Stimulated activated CD8-positive, alpha-beta memory T cell treated with anti-CD3 and anti-CD28 coated beads, Interleukin-2, amount 100 ng/mL, for 1 hour (primary cell): ENCODE measurements at places on chromosomes 5 and 9.

- no peak for DNase-seq
These were observed 5.4 kb upstream of the ANXA1 start for GRCh38 chr9:73146111-73146815.

- no peak for DNase-seq
These were observed 15.0 kb downstream of the CARD19 start for GRCh38 chr9:93111001-93111370.

DNA sequence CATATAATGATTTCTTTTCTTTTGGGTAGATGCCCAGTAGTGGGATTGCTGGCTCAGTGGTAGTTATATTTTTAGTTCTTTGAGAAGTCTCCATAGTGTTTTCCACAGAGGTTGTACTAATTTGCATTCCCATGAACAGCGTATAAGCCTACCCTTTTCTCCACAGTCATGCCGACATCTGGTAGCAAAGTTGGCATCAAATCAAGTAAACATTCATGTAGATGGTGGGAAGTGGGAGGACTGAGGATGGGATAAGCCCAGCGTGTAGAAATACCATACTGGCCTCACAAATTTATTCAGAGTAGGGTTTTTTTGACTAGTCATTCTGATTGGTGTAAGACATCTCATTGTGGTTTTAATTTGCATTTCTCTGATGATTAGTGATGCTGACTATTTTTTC is 115.4 kb downstream of the EGFLAM start:
- no peak for DNase-seq

- no peak for DNase-seq
These were observed 9.5 kb upstream of the P4HA2 start for GRCh38 chr5:132237141-132237540.

DNA sequence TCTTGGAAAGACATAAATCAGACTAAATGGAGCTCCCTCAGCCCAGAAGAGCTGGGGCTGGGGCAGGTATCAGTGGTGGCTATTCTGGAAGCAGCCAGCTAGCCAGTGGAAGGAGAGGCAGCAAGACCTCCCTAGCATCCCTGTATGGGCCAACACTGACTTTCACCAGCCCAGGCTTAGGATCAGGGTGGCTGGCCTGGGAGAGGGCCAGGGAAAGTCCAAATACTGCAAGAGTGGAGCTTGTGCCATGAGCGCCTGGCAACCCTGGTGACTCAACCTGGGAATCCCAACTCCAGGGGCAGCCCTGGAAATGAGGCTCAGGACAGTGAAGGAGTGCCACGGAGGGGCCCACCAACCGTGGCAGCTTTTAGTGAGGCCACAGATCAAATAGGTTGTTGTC is 7.6 kb upstream of the IRF1 start:
- DNase-seq: no peak

- no peak for DNase-seq
These were observed 3.7 kb upstream of the SSBP2 start for GRCh38 chr5:81754621-81755020.

DNA sequence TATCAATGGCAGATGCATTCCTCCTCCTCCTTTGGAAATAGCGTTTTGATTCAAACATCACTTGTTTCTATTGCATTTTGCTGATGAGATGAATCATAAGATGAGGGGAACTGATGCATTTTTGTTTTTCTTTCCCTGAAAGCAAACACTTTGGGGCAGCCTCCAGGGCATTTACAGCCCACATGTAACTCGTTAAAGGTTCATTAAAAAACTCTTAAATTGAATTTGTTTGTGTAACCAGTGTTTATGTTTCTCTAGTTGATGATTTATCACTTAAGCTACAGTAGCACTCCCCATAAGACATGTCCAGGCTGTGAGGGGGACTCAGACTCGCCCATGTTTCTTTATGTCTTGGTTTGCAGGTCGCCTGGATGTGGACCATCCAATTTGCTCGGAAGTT is 246.1 kb upstream of the ANKH start:
- DNase-seq: no peak

- no peak for DNase-seq
These were observed at the start of the genes BHMT2 and DMGDH for GRCh38 chr5:79069488-79070349. TSS of gene BHMT2 (plus strand) at chr5:79069767. CDS start at chr5:79069783, 16 bp downstream. TSS of gene DMGDH (minus strand) at chr5:79069674. CDS start at chr5:79069620, 54 bp downstream.

DNA sequence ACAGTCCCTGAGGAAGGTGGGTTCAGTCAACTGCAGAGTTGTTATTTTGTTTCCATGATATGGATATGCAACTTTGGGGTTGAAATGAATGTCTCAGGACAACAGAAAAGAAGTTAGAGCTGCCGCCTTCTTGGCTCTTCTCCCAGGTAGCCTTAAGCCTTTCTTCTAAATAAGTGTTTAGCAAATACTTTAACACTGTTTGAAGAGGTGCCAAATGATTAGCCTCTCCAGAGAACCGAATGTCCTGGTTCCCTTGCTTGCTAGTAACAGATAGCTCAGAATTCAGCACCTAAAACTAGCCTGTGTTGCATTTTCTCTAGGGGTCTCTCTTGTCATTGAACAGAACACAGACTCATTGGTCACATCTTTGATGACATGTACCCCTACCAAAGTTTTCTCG is 127.7 kb upstream of the PIK3R1 start:
- no peak for DNase-seq

GRCh38 chr5:31410089-31410488 is 121.8 kb downstream of the DROSHA start:
- no peak for DNase-seq

- DNase-seq: no peak
These were observed 23.6 kb upstream of the CEMIP2 start for GRCh38 chr9:71791875-71792274.

DNA sequence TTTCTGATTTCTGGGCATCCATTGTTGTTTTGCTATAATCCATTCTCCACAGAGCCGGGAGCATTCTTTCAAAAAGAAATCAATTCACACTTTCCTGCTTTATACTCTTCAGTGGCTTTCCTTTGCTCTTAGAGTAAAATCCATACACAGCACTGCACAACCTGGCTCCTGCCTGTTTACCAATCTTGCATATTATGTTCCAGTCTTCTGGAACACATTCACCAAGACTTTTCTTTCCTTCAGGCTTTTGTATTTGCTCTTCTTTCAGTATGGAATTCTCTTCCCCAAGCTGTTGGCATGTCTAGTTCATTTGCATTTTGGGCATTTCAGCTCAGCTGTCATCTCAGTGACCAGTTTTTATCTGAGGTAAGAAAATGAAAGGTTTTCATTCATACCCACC is 6.3 kb downstream of the RFESD start:
- DNase-seq: no peak

GRCh38 chr5:160287378-160288051 is 24.8 kb downstream of the CCNJL start:
- no peak for DNase-seq

DNA sequence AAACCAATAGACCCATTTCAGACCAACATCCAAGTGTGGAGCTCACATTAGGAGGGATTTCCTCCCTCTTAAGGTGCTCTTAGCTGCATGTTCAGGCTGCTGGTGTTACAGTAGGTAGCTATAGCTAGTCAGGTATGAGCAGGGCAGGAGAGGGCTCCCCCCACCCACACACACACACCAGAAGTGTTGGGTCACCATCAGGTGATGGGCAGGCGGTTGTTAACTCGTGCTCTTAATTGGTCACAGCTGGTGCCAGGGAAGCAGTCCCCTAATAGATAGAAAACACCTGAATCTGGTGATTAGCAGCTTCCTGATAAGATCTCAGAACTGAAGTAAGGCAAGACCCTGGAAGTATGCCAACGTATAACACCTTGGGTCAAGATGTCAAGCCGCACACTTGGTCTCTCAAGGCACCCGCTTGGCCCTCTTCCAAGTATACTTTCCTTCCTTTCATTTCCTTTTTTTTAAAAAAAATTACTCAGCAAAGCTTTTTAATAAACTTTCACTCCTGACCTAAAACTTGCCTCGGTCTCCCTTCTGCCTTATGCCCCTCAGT is 532.4 kb downstream of the DNAH5 start:
- no peak for DNase-seq

DNA sequence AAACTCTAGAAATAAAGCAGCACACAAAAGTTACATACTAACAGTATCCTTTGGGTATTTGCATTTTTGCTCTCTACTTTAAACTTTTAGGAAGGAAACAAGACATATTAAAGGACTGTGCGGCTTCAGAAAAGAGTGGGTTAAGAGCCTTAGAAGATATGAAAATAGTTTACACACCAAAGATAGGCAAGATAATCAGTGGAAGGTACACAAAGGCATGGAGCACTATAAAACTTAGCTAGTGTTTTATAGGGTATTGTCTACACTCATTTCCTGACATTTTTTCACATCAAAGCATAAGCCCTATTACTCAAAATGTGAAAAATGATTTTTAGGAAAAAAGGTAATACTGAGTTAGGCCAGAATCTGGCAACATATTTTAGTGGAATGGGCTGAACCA is 43.7 kb upstream of the APBA1 start:
- no peak for DNase-seq

DNA sequence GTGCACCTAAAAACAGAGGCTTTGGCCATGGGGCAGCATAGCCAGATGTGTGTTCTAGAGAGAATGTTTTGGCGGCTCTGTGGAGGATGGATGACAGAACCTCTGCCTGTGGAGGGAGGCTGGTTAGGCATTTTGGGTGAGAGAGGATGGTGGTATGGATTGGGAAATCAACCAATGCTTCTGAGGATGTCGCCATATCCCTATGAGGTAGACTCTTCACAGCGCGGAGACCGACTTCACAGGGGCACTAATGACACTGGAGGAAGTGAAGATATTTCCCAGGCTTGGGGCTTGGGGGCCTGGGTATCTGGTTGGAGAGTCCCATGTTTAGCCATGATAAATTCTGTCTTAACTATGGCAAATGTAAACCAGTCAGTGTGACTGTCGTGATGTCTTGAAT is 140.6 kb upstream of the KLF4 start:
- no peak for DNase-seq

DNA sequence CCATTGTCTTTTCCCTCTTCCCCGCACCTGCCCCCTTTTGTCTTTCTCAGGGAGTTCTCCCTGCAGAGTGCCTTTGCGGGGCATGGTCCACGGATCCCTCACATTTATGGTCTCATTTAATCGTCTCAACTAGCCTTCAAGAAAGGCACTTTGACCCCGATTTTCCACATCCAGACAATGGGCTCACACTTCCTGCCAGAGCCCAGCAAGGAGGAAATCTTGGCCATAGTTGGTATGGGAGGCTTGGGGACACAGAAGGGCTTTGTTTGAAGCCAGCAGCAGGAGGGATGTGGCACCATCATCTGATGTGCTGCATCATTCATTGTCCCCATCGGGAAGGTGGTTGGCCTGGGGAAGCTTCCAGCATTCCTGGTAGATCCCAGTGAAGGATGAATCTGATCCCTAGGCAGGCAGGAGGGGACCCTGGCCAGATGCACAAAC is 24.9 kb downstream of the GSN start:
- no peak for DNase-seq

- DNase-seq: peak; percentile 74
These were observed 2.2 kb downstream of the AKNA start for GRCh38 chr9:114385397-114386181.
